ENCODE measurements at places on chromosomes 4 and X. TPM values are rescaled to one million over a fixed set of nuclear protein-coding genes. Genes with fewer than 3 reads are reported as not detected.

DUX4 gene
- total RNA-seq: not detected

NUDT10 gene
- 2.7 TPM for total RNA-seq

AKAP14 gene
- not detected for total RNA-seq

GRCh38 chrX:68387776-68388175, 45.5 kb downstream of the OPHN1 start:
- H3K4me1 ChIP-seq: no peaks in the 10 kb centered on the region
- no peak overlapping the region for H3K4me3 ChIP-seq
- DNase-seq: no peak
- no peaks in the 10 kb centered on the region for H3K36me3 ChIP-seq

GRCh38 chrX:22220941-22221340, 51.8 kb upstream of the CBLL2 start:
- H3K27ac ChIP-seq: no peak overlapping the region
- H3K27me3 ChIP-seq: no peaks in the 10 kb centered on the region
- no peak for DNase-seq
- H3K4me3 ChIP-seq: no peak overlapping the region
- no peaks in the 10 kb centered on the region for H3K4me1 ChIP-seq
- H3K36me3 ChIP-seq: no peaks in the 10 kb centered on the region
